ENCODE measurements at places on chromosomes 1 and 21.

- no peak for DNase-seq
Measured at GRCh38 chr1:164841702-164842465, 282.9 kb downstream of the PBX1 start.

DNA sequence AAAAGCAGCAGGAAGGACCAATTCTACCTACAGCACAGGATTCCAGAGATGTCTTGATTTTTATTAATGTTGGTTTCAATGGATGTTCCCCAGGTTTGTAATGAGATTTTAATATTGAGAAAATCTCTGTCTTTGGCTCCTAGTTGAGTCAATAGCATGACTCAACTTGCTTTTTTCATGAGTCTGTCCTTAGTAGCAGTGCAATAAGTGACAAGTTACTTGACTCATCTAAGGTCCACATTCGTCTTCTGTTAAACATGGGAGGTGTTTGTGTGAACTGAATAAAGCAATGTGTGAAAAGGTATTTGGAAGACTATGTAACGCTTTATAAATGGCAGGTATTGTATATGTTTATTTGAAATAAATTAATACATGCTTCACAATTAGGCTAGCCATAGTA, 645.0 kb upstream of the PTBP2 start:
- DNase-seq: no peak

GRCh38 chr21:42010507-42011495, 641 bp upstream of the ZBTB21 start:
- DNase-seq: peak; percentile 69

DNA sequence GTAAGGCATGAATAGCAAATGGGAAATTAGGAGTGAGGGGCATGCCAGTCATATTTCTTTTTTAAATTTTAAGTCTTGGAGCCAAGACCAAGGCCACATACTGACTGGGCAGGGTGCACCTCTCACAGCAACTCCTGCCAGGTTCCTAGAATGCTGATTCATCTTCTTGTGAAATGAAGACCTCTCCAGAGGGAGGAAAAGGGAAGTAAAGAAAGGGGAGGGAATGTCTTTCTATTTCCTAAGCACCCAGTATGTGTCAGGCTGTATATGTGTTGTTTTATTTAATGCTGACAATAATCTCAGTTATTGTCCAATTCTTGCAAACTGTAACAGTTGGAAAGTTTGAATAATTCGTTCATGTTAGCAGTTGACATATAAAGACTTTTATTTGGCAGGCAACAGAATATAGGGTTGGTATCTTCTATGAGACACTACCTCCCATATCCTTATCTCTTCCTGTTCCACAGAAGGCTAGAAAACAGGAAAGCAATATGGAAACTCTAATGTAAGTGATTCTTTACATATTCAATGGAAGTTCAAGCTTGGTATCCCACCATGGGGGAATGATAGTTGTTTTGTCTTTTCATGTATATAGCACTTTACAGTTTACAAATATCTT, 259.1 kb upstream of the USP24 start:
- no peak for DNase-seq

- DNase-seq: peak; percentile 91
Measured at GRCh38 chr1:156281281-156281680, 1.3 kb downstream of the SMG5 start.

DNA sequence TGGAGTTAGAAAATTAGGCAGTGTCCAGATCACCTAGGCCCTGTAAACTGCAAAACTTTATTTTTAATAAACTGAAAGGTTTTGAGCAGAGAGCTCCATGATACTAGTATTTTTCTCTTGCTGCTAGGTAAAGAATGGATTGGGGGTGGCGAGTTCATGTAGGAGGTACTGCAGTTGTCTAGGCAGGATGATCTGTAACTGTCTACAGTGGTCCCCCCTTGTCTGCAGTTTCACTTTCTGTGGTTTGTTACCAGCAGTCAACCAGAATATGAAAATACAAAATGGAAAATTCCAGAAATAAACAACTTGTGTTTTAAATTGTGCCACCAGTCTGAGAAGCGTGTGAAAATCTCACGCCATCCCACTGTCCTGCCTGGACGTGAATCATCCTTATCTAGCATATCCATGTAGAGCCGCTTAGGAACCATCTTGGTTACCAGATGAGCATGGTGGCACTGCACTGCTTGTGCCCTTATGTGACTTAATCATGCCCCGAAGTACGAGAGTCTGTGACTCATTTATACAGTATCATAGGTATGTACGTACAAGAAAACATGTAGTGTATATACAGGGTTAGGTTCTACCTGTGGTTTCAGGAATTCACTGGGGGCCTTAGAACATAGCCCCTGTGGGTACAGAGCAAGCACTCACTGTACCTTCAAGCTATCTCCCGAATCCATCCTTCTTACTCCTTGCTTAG, 94.2 kb downstream of the AHCTF1 start:
- no peak for DNase-seq

- no peak for DNase-seq
Measured at GRCh38 chr1:191984856-191985255, 173.4 kb upstream of the RGS18 start.

DNA sequence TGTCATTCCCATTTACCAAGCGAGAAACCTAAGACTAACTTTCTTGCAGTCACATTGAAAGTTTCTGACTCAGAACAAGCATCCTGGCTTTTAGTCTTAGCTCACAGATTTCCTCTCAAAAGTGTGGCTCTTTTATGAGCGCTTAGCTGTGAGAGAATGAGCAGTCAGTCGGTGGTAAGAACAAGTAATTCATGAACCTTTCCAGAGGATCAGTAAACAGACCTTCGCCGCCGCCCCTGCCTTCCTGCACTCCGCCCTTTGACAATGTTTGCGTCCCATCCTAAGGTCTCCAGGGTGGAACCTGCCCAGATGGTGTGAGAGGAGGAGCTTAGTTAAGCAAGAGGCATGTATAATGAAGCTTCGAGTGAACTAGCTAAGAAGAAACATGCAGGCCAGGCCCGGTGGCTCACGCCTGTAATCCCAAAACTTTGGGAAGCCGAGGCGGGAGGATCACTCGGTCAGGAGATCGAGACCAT, 142.4 kb downstream of the GLUL start:
- no peak for DNase-seq

- DNase-seq: no peak
Measured at GRCh38 chr1:91751275-91751674, 134.7 kb downstream of the TGFBR3 start.

DNA sequence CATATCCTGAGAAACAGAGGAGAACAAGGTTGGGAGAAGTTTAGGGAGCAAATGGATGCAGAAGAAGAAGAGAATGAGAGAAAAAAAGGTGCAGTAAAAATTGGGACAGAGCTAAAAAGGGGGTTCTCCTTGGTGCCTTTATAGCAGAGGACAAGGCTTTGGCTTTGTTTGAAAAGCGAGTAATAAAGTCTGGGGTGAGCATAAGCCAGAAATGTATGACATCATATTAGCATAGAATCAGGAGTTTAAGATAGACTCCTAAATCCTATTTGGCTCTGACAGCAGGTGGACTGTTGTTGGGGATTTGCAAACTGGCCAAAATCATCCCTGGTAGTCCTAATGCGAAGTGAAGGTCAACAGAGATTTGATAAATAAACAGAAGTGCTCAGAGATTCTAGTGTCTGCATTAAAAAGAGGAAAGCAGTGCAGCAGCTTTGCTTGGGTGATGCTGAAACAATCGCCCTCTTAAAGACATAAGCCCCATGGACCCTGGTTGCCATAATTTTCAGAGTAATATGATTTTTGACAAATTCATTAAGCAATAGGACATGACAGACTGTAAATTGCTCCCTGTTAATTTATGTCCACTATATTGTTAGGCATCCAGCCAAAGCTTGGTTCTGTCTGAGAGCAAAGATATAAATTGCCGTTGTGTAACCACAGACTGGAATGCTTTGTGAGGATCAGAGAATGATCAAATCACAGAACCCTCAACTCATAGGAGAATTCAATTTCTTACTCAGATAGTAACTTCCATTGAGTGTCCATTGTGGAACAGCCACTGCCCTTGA, 385.0 kb upstream of the NFIA start:
- no peak for DNase-seq

- no peak for DNase-seq
Measured at GRCh38 chr1:233323718-233324117, 3.8 kb upstream of the MAP3K21 start.

DNA sequence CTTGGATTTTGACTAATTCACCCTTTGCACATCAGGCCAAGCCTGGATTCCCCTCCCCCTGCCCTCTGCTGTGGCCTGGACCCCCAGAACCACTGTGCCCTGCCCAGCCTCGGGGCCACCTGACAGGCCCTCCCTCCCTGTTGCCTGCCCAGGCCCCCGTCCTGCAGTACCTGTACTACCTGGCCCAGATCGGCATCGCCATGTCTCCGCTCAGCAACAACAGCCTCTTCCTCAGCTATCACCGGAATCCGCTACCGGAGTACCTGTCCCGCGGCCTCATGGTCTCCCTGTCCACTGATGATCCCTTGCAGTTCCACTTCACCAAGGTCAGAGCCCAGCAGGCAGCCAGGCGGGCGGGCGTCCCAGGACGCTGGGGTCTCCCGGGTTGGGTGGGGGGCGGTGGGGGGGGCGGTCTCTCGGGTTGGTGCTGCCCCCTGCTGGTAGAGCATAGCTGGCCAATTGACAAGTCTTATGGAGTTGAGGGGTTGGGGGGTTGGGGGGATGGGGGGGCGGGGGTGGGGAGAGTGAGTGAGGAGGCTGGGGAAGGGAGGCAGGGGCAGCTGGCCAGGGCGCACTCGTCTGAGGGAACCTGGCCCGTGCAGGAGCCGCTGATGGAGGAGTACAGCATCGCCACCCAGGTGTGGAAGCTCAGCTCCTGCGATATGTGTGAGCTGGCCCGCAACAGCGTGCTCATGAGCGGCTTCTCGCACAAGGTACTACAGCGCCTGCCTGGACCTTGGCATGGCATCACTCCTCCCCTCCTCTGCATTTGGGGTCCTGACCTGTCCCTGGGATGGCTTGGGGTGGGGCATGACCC, 10.7 kb downstream of the AMPD2 start:
- no peak for DNase-seq

GRCh38 chr1:23727362-23727811, 15.9 kb upstream of the ELOA start:
- DNase-seq: no peak

GRCh38 chr1:183159960-183160359, 26.1 kb upstream of the LAMC2 start:
- no peak for DNase-seq

DNA sequence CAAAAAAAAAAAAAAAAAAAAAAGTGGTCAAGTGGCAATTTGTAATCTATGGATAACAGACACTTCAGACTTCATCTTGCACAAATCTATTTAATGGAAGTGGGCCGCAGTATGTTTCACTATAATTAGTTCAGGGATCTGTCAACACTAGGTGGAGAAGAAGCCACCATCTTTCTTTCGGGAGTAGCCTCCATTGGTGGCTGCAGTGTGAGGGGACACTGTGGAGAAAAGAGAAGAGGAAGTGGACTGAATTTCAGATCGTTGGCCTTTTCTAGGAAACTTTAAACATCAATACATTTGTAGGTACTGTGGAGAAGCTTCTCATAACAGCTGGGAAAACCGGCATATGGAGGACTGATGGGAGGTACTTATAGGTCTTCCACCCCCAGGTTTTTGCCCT, 8.0 kb upstream of the ELAPOR1 start:
- DNase-seq: no peak

All from MM.1S (cell line).